ENCODE measurements at places on chromosomes 13 and 19. TPM values are rescaled to one million over a fixed set of nuclear protein-coding genes. Genes with fewer than 3 reads are reported as not detected.

Gene ADGRL1
- total RNA-seq = 1.5 TPM

Gene ATP1A3
- 0.14 TPM for total RNA-seq

Gene SIGLEC12
- not detected for total RNA-seq

Gene GIPR
- total RNA-seq = not detected

Gene RNU6-9
- total RNA-seq = not detected

Gene ZNF563
- total RNA-seq = 5.6 TPM

Gene PEAK3
- total RNA-seq = not detected

Gene LTBP4
- total RNA-seq = 24.6 TPM

Gene KLK8
- total RNA-seq = not detected

Gene PLIN4
- total RNA-seq = not detected

Gene DAND5
- total RNA-seq = not detected

Gene IFNL3
- total RNA-seq = not detected

Gene ANKRD24
- 2.9 TPM for total RNA-seq

Gene MCF2L
- total RNA-seq = under 0.01 TPM

Gene GJA3
- under 0.01 TPM for total RNA-seq

Gene CNN1
- total RNA-seq = 29.5 TPM

Gene WDR83
- total RNA-seq = 10.2 TPM

Gene ZNF566
- 11.4 TPM for total RNA-seq

Gene TMC4
- under 0.01 TPM for total RNA-seq

Gene ZNF579
- total RNA-seq = 3.9 TPM

Gene CBLC
- not detected for total RNA-seq

Gene GRK1
- not detected for total RNA-seq

Gene SERP2
- 1.4 TPM for total RNA-seq

Gene ZNF543
- 10.1 TPM for total RNA-seq

Gene NLRP7
- not detected for total RNA-seq

Gene TMTC4
- 34.4 TPM for total RNA-seq

Gene ALOX5AP
- 6.8 TPM for total RNA-seq

Gene DIAPH3
- total RNA-seq = 2.4 TPM

Gene PIK3R2
- 21.7 TPM for total RNA-seq

Gene DIRAS1
- 0.59 TPM for total RNA-seq

Gene FXYD1
- total RNA-seq = not detected

Gene LRRC25
- total RNA-seq = not detected

Gene GNA15
- under 0.01 TPM for total RNA-seq

Gene GGACT
- total RNA-seq = 3.0 TPM

Gene UBL5
- 117 TPM for total RNA-seq

Gene NUDT15
- total RNA-seq = 15.7 TPM

Gene TYROBP
- not detected for total RNA-seq

Gene IGFL3
- 2.4 TPM for total RNA-seq

Gene HCST
- 1.2 TPM for total RNA-seq

Gene PSG11
- total RNA-seq = not detected

Gene RNF113B
- not detected for total RNA-seq

Gene ELSPBP1
- not detected for total RNA-seq

Gene ANGPTL8
- total RNA-seq = not detected

Gene C5AR1
- total RNA-seq = under 0.01 TPM

Gene LRG1
- not detected for total RNA-seq

Gene CPT1C
- 18.7 TPM for total RNA-seq

Gene ZNF850
- 7.5 TPM for total RNA-seq

Gene FUT3
- not detected for total RNA-seq

Gene NDUFA3
- total RNA-seq = 8.8 TPM

Gene ZNF99
- total RNA-seq = not detected

Measured in smooth muscle cell of the umbilical artery (primary cell).